COR-L47 (cell line): ENCODE measurements at places on chromosomes 7 and 10.
A peak's percentile ranks its signal among the peaks of the same experiment; 100 is the strongest.

GRCh38 chr10:107122703-107123102, 41.8 kb downstream of the SORCS1 start:
- DNase-seq, result no peak

- no peak for DNase-seq
Measured at GRCh38 chr10:95537542-95537927, 23.6 kb downstream of the SORBS1 start.

- no peak for DNase-seq
Measured at GRCh38 chr10:110708776-110709443, 64.8 kb downstream of the RBM20 start.

GRCh38 chr10:119415536-119416503, 126.7 kb downstream of the RGS10 start:
- no peak for DNase-seq

GRCh38 chr10:72027498-72027897, 60.9 kb downstream of the SPOCK2 start:
- DNase-seq, result no peak

- DNase-seq, result no peak
Measured at GRCh38 chr10:69738071-69738470, 63.6 kb upstream of the COL13A1 start.

- no peak for DNase-seq
Measured at GRCh38 chr7:13258386-13258785, 571.0 kb downstream of the ARL4A start.

GRCh38 chr10:5683065-5683464, 1.6 kb upstream of the TASOR2 start:
- no peak for DNase-seq

DNA sequence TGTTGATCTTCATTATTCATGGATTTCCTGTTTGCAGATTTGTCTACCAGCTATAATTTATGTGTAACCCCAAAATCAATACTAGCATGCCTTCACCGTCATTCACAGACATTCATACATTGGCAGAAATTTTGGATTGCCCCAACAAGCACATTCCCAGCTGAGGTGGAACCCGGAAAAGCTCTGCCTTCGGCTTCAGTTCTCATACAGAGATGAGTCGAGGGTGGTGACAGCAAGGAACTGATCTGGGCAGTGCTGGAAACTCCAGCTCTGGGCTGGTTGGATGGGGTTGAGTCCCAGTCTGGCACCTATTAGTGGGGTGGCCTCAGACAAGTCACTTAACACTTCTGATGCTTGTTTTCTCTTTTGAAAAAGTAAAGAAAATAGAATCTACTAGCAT, 267.5 kb downstream of the SNX13 start:
- DNase-seq, result no peak

DNA sequence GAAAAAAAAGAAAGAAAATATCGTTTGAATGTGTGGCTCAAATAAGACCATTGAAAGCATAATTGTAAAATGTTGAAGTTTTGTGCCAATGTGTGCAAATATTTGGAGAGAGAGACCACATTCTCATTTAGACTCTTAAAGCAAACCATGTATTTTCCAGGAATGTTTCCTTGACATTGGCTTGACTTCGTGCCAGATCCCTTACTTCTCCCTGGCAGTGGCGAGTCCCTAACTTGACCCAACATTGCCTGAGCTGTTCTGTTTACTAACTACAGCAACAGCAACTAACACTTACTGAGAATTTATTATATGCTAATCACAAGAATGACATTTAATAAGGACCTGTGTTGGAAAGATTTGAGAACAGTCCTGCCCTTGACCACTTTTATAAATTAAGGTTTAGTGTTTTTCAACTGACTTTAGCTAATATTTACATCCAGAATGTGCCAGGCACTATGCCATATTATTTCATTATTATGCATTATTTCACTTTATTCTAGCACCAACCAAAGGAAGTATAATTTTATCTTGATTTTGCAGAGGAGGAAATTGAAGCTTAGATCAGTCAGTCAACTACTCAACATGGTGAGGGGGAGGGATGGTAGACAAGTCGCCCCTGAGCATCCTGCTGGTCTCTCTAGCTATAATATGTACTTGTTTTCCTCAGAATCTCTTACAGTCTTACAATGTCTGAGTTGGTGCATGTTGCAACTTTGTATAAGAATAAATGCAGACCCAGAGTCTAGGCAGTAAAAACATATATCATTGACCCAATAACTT, 29.7 kb downstream of the ZNF467 start:
- no peak for DNase-seq

GRCh38 chr10:124648738-124649137, 95.4 kb downstream of the FAM53B start:
- peak; percentile 73 for DNase-seq

GRCh38 chr7:96380111-96380512, 58.2 kb upstream of the SLC25A13 start:
- no peak for DNase-seq

GRCh38 chr10:11246752-11247467, 229.2 kb downstream of the CELF2 start:
- no peak for DNase-seq

DNA sequence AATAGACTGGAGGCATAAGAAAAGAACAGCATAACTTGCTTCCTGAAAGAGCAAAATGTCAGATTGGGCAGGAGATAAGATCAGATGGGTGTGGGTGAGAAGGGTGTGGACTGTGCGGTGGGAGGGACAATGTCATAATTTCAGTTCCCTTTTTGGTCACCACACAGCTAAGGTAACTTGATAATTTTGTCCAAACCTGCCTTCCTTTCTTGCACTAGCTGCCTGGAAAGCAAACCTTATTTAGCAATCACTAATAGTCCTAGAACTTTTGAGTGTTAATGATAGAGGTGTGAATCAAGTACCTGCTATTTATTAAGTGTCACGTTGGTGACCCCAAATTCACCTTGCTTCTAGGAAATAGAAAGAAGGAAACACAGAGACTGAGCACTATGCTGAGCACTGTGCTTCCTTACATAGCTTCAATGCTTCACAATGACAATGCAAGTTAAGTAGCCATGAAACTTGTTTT, 72.4 kb upstream of the SP4 start:
- DNase-seq, result no peak

DNA sequence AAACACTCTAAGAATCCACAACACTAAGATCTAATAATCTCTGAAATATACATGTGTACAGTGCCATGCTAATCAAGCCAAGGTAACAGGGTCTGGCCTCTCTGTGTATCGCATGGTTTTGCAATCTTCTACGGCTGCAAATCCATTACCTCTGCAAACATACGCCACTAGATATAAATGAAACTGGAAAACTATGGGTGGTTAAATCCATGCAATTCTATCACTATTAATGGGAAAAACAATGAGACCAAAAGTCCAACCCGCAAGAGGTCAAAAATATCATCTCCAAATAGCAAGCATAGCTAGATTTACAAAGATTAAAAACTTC, 23.0 kb downstream of the SGCE start:
- no peak for DNase-seq

GRCh38 chr7:96397936-96398598, 76.2 kb upstream of the SLC25A13 start:
- no peak for DNase-seq
